ENCODE measurements at places on chromosomes 2 and 18.

DNA sequence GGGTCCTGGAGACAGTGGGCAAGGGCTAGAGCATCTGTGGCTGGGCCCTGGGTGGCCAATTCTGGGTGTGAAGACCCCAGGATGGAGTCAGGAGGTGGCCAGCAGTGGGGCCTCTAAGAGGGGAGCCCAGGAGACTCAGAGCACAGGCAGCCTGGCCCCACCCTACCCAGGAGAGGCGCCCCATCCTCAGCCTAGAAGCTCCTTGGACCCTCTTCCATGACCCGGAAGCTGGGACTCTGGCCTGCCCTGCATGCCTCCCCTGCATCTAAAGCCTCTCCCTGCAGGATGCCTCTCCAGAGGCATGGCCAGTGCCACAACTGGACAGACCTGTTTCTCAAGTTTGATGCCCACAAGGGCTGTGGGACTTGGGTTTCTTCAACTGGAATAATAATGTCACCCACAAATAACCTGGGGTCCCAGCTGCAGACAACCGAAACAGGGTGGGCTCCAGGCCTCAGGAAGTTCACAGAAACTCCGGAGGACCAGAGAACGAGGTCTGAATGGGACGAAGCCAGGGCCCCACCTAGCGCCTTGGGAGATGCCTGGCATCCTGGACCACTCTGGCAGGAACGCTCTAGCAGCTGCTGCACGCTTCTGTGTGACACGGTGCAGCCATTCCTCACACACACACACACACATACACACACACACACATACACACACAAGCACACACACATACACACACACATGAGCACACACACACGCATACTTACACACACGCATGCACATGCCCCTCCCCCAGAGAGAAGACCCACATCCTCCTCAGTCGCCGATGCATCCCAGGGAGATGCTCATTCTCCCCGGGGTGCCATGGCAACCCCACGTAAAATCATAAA, 16.4 kb downstream of the KCNIP3 start:
- no peak for DNase-seq

GRCh38 chr2:71150082-71150816, 19.8 kb downstream of the MPHOSPH10 start:
- no peak for DNase-seq

DNA sequence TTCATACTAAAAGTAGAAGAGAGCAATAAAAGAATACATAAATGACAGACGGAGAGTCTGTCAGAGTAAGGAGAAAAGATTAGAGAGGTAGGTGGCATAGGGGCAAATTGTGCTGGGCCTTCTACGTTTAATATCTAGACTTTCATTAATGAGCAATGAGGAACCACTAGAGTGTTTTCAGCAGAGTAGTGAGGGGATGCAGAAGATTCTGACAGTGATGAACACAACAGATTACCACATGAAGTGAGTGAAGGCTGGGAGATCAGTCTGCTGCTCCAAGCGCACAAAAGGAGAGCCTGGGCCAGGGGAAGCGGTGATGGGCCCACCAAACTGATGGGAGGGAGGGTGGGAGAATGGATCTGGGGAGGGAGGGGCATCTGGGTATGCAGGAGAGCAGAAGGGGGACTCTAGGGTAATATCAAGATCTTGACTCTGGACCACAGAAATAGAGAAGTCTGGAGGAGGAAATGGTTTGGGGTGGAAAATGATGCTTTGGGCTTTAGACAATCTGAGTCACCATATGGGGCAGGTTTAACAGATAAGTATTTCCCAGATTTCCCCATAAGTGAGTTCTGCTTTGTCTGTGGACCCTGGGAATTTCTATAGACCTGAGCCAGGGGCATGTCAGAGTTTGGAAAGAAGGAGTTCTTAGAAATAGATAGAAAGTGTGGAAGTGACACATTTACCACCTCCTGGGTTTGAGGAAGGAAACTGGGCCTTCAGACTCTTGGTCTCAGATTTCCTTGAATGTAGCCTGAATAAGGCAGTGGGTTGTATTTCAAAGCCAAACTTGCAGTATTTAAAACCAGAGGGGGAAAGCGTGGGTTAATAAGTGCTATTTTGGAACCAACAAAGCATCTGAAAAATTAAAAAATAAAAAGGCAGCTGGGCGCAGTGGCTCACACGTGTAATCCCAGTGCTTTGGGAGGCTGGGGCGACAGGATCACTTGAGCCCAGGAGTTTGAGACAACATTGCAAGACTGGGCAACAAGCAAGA, 15.0 kb upstream of the IL1A start:
- DNase-seq: no peak

- DNase-seq: no peak
These were observed 11.4 kb downstream of the MYO5B start for GRCh38 chr18:50183556-50183955.

DNA sequence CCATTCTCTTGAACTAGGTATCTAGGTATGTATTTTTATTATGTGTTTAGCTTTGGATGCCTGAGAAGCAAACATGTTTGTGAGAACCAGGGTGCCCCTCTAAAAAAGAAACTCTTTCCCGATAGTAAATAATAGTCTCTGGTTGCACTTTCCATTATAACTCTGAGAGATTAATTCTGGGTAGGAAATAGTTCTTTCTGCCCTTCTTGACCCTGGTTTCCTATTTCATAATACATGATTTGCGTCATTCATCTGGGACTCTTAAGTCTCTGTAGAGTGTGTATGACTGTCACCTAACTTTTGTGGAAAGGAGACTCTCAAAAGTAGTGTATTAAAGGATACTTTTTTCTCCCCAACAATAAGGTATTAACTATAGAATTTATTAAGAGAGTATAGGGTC, 31.5 kb downstream of the ACSL3 start:
- no peak for DNase-seq

DNA sequence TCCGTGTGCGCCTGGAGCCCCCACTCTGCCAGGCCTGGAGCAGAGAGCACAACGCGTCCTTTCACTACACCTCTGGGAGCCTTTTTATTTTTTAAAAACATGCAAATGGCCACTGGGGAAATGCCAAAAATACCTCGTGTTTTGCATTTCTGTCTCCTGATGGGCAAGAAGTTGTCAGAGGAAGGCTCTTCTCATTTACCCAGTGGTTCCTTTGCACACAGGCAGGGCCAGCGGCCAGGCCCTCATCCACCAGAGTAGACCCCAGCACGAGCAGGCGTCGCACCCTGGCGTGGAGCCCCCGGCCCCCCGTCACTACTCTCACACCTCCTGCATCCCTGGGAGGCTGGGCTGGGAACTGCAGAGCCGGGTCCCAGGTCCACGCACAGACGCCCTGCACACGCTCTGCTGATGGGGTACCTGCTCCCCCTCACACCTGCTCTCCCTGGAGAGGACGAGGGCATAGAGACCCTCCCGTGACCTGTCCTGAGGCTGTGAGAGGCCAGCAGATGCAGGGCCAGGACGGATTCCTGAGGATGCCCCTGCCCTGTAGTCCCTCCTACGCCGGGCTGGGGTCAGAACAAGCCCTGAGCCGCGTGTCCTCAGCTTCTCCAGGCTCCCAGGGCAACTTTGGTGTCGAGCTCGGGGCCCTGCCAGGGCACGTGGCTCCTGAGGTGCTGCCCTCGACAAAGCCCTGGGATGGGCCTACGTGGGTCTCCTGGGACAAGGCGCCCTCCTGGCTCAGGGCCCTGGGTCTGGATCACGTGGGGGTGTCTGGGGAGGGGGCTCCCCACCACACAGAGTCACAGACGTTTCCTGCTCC, 65.0 kb downstream of the NFATC1 start:
- no peak for DNase-seq

GRCh38 chr2:9883897-9884296, 40.6 kb downstream of the TAF1B start:
- DNase-seq: no peak

GRCh38 chr18:45521136-45521535, 94.1 kb upstream of the SLC14A2 start:
- DNase-seq: no peak

GRCh38 chr18:8949206-8949605, 153.3 kb upstream of the NDUFV2 start:
- DNase-seq: no peak

DNA sequence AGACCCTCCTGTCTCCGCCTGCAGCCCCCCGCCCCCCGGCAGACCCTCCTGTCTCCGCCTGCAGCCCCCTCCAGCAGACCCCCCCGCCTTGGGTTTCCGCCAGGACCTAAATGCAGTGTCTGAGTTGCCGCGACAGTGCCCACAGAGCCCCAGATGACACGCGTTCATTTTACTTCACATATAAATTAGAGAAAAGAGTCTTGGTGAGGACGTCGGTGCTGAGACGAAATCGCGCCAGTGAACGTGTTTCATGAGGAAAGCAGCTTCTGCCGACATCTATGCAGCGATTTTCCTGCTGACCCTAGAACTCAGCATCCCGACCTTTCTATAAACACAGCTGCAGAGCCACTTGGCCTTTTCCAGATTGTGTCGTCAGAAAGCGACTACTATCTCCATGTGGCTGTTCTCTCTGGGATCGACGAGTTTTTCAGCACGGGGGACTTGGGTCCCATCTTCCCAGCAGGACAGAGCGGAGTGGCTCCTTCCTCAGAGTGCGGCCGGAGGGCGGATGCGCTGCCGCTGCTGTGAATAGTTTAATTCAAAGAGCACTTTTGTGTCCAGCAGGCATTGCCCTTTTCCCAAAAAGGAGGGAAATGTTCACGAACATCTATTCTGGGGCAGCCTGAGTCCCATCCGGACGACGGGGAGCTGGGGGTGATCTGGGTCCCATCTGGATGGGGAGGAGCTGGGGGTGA, 136.7 kb downstream of the NFATC1 start:
- peak; percentile 83 for DNase-seq

DNA sequence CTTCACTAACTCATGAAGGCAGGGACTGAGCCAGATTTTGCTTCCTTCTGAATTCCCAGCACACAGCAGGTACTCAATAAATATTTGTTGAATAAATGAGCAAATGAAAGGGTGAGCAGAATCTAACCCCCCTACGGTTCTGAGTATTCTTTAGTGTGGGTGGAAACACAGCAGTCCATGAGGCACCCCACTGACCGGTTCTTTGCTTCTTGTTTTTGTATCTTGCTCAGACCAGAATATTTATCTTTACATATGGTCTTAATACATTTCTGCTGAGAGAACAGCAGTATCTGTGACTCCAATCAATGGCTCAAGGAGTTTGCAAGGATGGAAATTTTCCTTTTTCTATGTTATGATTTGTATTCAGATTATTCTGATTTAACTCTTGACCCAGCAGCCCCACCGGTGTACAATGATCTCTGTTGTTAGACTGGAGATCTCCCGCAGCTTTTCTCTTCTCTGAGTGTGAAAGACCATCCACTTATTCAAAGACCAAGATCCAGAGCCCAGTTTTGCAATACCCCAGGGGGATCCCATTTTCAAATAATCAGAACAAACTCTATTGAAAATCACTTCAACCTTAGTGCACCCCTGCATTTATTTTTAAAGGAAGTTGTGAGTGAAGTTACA, 506.5 kb upstream of the TNP1 start:
- no peak for DNase-seq

- no peak for DNase-seq
These were observed 12.0 kb downstream of the ONECUT2 start for GRCh38 chr18:57447154-57447621.

DNA sequence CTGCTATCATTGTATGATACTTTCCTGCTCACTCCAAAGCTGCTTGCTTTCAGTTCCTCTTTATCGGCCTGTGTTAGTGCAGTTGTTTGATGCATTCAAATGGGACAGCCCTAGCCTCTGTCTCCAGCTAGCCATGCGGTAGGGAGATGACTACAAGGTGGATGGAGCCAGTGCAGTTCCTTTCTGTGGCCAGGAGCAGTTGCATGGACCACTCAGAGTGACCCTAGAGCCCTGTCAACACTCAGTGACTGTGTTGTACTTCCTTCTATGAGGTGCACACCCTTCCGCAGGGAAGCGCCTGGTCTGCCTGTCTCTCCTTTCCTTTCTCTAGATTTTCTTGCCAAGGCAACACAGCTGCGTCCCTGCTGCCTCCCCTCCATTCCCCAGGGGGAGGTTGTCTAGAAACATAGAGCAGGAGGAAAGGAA, 33.8 kb downstream of the KCNS3 start:
- DNase-seq: no peak

- DNase-seq: no peak
These were observed 185.1 kb downstream of the TCF4 start for GRCh38 chr18:55402731-55403405.

DNA sequence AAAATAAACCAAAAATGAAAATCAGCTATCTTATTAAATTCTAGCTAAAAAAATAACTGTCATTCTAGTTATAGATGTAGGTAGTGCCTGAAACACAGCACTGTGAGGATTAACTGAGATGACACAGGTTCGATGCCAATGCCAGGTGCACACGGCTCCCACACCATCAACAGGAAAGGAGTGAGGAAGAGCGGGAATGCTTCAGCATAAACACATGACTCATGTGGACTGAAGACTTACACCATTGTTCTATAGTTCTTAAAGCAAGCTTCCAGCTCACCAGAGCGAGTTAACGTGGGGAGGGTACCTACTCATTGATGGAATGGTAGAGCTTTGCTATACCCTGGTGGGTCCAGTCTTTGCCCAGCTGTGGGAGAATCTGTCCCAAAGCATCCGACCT, 76.7 kb downstream of the EMILIN2 start:
- DNase-seq: no peak

GRCh38 chr2:71291398-71291797, 40.2 kb upstream of the ZNF638 start:
- no peak for DNase-seq

DNA sequence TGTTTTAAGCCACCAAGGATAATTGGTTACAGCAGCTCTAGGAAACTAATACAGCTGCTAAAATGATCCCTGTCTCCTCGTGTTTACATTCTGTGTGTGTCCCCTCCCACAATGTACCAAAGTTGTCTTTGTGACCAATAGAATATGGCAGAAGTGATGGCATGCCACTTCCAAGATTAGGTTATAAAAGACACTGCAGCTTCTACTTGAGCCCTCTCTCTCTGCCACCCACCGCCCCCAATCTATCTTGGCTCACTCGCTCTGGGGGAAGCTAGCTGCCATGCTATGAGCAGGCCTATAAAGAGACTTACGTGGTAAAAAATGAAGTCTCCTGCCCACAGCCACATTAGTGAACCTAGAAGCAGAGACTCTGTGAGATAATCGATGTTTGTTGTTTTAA, 3.5 kb upstream of the IL1F10 start:
- DNase-seq: no peak

DNA sequence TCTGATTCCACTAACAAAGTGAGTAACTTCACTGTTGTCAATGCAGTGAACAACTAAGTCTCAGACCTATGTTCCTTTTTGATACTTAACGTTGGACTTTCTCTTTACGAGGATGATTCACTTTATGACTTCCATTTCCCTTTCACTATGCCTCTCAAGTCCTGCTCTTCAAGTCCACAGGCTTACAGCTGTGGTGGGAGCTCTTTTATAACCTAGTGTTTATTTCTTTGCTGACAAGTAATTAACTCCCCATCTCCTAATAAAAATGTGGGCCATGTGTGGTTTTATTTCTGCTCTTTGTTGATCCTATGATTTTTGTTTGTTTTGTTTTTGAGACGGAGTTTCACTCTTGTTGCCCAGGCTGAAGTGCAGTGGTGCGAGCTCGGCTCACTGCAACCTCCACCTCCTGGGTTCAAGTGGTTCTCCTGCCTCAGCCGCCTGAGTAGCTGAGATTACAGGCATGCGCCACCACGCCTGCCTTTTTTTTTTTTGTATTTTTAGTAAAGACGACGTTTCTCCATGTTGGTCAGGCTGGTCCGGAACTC, 142.1 kb downstream of the USP34 start:
- DNase-seq: no peak

DNA sequence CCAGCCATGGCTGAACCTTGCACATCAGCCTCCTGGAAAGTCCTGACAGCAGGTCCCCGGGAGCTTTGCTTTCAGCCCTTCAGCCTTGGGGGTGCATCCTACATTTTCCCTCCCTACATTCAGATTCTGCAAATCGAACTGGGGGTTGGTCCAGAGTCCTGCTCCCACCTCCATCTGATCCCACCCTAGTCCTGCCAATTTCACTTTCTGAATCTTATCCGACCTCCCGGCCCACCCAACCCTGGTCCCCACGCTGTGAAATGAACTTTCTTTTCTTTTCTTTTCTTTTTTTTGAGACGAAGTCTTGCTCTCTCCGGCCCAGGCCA, 47.8 kb upstream of the ODC1 start:
- DNase-seq: no peak
